ENCODE measurements at places on chromosomes 2 and 18.
A peak's percentile ranks its signal among the peaks of the same experiment; 100 is the strongest.

GRCh38 chr2:126795656-126796055 is 103.0 kb upstream of the TEX51 start:
- DNase-seq = no peak

DNA sequence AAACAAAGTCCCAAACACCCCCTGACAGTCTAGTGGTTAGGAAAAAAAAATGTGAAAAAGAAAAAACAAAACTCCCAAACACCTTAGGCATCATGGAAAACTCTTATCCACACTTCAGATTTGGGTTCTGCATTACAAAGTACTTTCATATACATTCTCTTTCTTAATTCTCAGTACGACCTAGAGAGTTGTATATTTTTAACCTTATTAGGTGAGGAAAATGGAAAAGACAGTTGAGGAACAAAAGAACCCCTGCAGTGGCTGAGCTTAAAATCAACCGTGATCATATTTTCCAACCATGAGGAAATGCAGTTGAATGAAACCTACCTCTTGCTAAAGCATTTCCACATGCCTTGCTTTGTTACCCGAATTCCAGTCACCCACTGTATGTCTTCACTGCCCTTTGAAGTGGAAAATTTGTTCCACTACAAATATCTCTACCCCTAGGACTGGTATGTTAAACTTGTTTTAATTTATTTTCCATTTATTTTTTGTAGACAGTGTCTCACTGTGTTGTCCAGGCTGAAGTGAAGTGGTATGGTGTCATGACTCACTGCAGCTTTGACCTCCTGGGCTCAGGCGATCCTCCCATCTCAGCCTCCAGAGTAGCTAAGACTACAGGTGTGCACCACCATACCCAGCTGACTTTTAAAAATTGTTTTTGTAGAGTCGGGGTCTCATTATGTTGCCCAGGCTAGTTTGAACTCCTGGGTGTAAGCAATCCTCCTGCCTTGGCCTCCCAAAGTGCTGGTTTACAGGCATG is 56.9 kb upstream of the LPIN2 start:
- DNase-seq = no peak

GRCh38 chr18:26646901-26647300 is 98.5 kb upstream of the KCTD1 start:
- no peak for DNase-seq

DNA sequence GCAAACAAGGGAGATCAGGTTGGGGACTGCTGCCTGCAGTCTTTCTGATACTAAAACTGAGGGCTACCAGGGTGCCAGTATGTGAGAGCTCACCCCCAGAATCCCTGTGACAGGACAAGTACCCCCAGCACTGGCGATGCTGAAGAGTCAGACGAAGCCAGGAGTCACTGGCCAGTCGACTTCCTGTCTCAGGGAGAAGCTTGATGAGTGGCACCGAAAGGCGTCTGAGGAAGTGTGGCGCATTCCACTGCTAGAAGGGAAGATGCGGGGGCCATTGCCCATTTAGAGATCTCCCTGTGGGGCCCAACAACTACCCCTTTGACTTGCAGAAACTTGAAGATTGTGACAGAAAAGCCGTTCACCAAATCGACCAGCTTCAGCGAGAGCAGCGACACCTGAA is 22.0 kb downstream of the MXD1 start:
- peak; percentile 63 for DNase-seq

DNA sequence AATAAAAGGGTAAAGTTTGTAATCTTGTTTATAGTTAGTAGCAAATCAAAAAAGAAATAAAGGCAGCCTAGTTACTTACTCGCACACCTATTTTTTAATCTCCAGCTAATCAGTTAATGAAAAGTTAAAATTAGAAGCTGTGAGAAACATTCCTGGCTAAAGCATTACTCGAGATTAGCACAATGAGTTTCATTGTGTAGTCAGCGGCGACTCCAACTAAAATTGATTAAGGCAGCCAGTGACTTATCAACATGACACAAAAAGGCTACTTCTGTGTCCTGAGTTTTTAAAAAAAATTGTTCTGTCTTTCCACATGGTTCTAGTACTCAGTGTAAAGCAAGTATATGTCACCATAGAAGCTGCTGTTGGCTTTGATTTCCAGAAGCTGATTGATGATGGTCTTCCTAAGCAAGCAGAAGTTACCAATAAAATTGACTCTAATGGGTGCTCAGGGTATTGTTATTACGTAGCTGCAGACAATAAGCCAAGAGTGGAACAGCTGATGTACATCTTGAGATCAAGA is 159.2 kb downstream of the CPS1 start:
- peak; percentile 16 for DNase-seq

Data from mesendoderm (in vitro differentiated cells).